ENCODE measurements at places on chromosomes 7 and 10.

GRCh38 chr7:13708670-13709069, 280.8 kb downstream of the ETV1 start:
- DNase-seq, result no peak

DNA sequence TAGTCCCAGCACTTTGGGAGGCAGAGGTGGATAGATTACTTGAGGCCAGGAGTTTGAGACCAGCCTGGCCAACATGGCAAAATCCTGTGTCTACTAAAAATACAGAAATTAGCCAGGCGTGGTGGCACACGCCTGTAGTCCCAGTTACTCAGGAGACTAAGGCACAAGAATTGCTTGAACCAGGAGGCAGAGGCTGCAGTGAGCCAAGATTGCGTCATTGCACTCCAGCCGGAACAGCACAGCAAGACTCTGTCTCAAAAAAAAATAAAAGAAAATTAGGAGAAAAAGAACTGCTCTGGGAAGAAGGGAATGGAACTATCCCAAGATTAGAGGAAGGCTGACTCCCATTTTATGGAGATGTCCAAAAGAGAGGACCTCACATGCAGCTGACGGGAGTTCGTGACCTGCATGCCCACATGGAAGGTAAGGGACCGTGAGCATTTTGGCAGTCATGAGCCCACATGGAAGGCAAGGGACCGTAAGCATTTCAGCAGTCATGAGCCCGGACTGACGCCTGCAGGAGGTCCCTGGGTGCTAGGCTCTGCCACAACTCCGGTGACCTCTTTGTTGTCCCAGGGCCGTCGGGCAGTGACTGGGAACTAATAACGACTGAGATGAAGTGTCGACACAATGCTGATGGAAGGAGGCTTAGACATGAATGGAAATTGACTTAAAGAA, 18.6 kb upstream of the GTPBP4 start:
- no peak for DNase-seq

DNA sequence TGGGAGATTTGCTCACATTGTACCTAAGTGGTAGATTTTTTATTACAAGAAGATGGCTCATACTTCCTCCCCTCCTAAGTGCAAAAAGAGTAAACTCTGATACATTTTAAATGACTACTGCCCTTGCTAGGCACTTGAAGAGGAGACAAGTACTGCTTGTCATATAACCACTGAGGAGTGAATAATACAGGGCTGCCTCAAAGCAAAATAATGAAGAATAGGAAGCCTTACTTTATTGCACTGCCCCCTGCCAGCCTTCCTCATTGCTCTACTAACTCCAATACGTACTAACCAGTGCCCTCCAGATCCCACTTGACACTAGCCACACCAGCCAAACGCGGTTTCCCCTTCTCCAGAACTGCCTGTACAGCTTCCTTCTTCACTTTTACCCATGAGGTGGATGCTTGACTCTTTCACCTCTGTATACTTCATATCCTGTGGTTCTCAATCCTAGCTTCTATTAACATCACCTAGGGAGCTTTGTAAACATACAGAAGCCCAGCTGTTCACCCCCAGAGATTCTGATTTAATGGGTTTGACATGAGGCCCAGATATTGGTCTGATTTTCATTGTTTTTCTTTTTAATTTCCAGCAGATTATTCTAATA, 11.7 kb upstream of the MTERF1 start:
- no peak for DNase-seq

DNA sequence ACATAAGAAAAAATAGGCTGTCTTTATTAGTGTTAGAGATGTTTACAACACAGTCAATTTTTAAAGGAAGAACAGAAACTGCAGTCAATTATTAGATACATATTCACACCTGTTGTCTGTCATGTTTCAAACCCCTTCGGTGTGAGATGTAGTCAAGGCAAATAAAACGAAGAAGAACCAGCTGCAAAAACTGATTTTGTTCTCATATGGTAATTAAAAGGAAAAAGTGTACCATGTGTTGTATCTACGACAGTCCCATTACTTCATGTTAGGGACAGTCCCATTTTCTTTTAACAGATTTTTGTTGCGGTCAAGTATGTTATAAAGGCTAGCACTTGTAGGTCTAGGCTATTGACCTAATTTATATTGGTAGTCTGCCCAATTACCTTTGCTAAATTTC, 149.4 kb downstream of the LRRN3 start:
- no peak for DNase-seq

DNA sequence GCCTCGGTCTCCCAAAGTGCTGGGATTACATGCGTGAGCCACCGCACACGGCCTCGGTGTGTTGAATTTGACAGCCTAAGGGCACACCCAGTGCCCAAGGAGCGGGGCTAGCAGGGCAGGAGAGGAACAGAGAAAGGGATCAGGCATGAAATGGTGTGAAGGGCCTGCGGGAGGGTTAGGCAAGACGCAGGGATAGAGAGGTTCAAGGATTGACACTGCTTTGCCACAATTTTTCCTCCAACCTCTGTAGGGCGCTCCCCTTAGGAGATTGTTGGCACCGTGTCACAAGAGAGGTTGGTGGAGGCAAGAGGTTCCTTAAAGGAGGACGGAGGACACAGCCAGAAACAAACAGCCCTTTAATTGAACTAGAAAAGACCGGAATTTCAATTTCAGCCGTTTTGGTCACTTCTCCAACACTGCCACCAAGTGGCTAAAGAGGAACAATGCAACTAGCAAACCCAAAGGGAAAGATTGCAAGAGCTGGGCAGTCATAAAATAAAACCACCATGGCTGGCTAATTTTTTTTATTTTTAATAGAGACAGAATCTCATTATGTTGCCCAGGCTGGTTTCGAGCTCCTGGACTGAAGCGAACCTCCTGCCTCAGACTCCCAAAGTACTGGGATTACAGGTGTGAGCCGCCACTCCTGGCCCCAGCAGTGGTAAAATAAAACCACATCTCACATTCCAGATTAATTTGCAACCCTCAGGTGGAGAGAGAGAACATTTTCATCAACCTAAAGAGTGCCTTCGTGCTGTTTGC, 6.9 kb upstream of the CREB3L2 start:
- DNase-seq, result peak; percentile 36

- no peak for DNase-seq
These were observed 12.1 kb downstream of the ODAD2 start for GRCh38 chr10:27986821-27987220.

GRCh38 chr10:101453791-101454718, 100.1 kb downstream of the BTRC start:
- DNase-seq, result no peak

DNA sequence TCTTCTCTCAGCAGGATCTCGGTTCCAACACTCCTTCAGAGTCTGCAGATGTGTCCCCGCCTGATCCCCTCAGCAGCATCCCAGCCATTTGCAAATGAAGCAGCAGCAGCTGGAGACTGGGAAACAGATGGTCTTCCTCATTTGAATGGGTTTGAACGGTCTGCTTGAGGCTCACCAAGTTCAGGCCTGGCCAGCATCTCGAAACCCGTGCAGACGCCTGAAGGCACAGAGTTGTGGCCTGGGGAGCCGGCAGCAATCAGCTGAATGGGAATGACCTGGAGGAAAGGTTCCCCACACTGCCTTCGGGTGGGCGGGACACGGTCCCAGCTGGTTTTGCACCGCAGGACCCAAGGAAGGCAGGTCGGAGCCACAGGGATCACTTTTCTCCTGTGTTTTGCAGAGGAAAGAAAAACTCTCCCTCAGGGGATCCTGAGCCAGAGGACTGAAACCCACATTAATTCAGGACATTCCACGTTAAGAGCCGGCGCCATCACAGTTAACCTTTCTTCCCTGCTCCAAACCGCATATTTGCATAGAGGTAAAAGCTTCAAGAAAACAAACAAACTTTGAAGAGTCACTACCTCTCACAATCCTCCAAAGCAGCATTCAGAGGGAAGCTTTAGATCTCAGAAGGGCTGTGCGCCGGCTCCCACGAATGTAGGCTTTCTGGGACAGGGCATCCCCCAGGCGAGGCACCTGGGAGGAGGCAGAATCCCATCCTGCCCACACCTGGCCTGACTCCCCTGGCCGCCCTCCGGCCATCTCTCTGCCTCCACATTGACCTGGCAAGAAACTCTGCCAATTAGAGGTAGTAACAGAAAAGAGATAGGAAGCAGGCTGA, 17.7 kb downstream of the FGFR2 start:
- DNase-seq, result no peak

- no peak for DNase-seq
These were observed 14.9 kb upstream of the COL13A1 start for GRCh38 chr10:69786791-69787190.

GRCh38 chr10:104429846-104430245, 76.2 kb downstream of the CFAP58 start:
- no peak for DNase-seq

GRCh38 chr7:74092964-74093471, 9.4 kb downstream of the LIMK1 start:
- no peak for DNase-seq

DNA sequence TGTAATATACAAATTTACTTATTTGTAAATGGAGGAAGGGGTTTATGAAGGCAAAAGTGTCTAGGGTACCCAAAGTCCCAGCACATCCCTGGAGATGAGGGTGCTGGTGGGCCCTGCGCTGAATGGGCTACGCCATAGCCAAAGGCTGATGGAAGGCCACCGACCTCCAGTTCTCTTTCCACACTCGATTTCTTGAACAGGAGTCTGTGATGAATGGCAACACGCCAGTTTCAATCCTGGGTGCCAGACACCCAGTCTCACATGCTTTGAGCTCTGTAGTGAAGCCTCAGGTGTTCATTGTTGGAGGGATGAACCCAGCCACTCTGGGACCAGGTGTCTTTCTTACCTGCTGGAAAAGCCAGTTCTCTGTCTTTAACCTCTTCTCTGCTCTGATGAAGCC, 752 bp downstream of the LRMDA start:
- no peak for DNase-seq

- no peak for DNase-seq
These were observed 229.7 kb upstream of the KAT6B start for GRCh38 chr10:74596713-74597112.

DNA sequence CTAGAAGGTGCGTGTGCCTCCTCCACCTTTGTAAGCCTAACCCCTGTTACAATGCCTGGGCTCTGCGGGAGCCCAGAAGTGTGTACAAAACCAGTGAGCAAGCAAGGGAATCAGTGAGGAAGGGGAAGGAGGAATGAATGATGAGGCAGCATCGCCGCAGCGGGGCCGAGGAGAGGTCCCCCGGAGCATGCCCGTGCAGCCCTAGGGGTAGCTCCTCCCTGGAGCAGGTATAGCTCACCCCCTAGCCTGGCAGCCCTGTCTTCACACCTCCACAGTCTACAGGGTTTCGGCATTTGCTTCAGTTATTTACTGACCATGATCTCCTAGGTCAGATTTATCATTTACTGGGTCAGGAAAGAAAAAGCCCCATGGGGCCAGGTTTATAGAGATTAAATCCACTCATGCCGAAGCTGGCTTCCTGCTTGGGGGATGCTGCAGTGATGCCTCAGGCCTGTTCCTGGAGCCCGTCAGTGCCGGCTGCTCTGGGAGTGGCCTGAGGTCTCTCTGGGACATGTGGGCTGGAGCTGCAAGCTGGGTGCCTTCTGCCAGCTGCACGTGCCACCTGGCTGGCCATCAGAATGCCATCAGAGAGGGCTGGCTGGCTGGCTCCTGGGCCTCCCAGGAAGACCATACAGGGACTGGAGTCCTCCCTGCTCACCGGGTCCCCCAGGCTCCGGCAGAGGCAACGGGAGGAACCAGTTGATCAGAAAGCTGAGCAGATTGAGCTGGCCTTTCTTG, 138.9 kb downstream of the GRK5 start:
- no peak for DNase-seq

DNA sequence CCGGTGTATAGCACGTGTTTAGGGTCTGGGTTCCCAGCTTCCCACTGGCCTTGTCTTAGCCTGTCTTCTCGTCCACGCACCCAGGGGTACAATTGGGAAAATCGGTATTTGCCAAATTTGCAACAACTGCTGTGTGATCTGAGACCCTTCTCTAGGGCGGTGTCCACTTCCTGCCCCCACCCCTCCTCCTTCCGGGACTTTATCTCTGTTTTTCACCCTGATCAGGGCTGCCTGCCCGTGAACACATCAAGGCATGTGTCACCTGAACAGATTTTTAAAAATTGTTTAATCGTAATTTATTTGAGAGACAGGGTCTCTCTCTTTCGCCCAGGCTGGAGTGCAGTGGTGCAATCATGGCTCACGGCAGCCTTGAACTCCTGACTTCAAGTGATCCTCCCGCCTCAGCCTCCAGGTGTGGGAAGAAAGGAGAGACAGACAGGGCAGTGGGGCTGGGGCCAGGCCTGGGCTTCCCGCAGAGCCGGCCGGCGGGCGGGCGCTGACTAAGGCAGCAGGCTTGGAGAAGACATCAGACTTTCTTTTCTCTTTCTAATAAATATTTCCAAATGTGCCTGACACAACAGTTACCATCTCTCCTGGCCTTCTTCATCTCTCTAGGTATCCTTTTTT, 27.5 kb downstream of the ELFN1 start:
- no peak for DNase-seq

DNA sequence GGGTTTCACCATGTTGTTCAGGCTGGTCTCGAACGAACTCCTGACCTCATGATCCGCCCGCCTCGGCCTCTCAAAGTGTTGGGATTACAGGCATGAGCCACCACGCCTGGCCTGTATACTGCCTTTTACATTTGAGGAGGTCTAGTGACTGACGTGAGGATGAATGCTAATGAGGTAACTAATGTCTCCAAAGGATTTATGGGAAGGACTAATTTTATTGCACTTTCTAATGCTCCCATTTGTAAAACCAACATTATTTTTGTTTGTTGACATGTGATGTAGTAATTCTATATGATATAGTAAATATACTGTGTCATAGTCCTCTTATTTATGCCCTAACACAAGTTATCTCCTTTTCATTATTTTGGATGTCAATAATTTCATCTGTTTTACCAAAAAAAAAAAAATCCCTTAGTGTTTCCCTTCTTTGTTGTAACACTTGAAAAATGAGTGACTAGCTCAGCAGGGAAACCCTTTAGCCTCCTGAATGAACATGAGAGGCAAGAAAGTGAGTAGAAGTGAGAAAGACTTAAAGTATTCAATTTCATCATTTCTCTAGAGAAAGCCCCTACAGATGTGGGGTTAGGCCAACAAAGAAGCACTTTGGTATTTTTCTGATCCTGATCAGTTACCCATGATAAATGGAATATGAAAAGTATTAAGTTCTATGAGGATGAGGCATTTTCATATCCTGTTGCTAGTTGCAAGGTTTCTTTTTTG, 596.9 kb upstream of the PCDH15 start:
- no peak for DNase-seq

DNA sequence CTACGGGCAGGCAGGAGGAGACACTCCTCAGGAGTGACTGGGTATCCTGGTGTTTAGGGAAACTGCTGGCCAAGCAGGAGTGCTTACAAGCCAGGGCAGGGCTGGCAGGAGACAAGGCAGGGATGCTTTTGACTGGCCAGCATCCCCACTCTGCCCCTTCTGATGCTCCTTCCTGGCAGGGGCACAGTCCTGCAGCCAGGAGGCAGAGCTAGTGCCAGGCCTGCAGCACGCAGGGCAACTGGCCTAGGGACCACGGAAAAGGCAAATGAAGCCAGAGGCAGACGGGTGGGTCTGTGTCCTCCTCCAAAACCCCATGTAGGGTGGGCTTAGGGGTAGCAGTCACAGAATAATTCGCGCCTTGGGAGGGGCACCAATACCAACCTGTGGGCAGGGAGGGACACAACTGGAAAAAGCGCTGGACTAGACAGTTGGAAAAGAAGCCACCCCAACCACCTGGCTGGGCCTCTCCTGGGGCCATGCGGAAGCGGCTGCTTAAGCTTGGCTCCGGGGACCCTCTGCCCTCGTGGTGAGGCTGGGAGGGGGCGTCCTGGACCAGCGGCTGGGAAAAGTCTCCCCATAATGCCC, 4.8 kb downstream of the IMPDH1 start:
- DNase-seq, result no peak

GRCh38 chr7:140674356-140674800, 1.6 kb downstream of the ADCK2 start:
- DNase-seq, result no peak

- no peak for DNase-seq
These were observed 332.5 kb downstream of the PTPRN2 start for GRCh38 chr7:158255156-158255555.

- DNase-seq, result no peak
These were observed 52.4 kb upstream of the PFKP start for GRCh38 chr10:3014968-3015367.

Measured in occipital lobe (tissue), 3 donors.